ENCODE measurements at places on chromosomes 7 and 10. TPM values are rescaled to one million over a fixed set of nuclear protein-coding genes. Genes with fewer than 3 reads are reported as not detected.

The TIMM23 gene
- 116 TPM for total RNA-seq

The SSC4D gene
- total RNA-seq, result 0.87 TPM

The MAGI2 gene
- total RNA-seq, result 0.23 TPM

The REEP3 gene
- 72.0 TPM for total RNA-seq

The LRRC17 gene
- total RNA-seq, result not detected

The NUDT13 gene
- total RNA-seq, result 2.5 TPM

The TRIM73 gene
- total RNA-seq, result 0.08 TPM

The C10orf67 gene
- 0.34 TPM for total RNA-seq

The TAS2R39 gene
- total RNA-seq, result not detected
